ENCODE measurements at places on chromosomes 7 and 10. TPM values are rescaled to one million over a fixed set of nuclear protein-coding genes. Genes with fewer than 3 reads are reported as not detected.

DNA sequence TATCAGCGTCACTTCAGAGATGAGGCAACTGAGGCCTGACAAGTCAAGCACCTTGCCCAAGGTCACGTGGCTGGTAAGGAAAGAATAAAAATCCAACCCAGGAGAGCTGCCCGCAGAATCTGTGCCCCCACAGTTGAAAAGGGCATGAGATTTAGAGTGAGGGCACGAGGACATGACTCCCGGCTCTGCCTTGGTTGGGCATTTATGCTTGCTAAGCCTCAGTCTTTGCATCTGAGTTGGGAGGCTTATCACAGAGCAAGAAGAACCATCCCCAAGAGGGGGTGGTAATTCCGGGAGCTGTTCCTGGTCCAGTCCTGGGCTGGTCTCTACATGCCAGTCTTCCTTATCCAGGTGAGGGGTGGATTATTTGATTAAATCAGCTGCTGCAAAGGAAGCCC lies 37.3 kb downstream of the PLPP4 start:
- H3K4me3 ChIP-seq: no peak overlapping the region
- no peak for DNase-seq
- H3K27me3 ChIP-seq: no peaks in the 10 kb centered on the region
- no peak overlapping the region for H3K27ac ChIP-seq
- no peaks in the 10 kb centered on the region for H3K4me1 ChIP-seq

- no peak overlapping the region for H3K4me3 ChIP-seq
- peaks cover 5% of the 10 kb centered on the region for H3K36me3 ChIP-seq
- no peak for DNase-seq
- H3K27me3 ChIP-seq: no peaks in the 10 kb centered on the region
- H3K4me1 ChIP-seq: no peaks in the 10 kb centered on the region
Measured at GRCh38 chr7:137923380-137923779, 76.6 kb upstream of the DGKI start.

- H3K36me3 ChIP-seq: no peaks in the 10 kb centered on the region
- H3K27ac ChIP-seq: no peak overlapping the region
- no peaks in the 10 kb centered on the region for H3K27me3 ChIP-seq
- H3K4me1 ChIP-seq: no peaks in the 10 kb centered on the region
Measured at GRCh38 chr7:104967088-104967487, 46.9 kb upstream of the KMT2E start.

GRCh38 chr7:35905555-35905954 lies 104.7 kb downstream of the SEPTIN7 start:
- H3K4me3 ChIP-seq: no peak overlapping the region
- H3K4me1 ChIP-seq: no peaks in the 10 kb centered on the region

DNA sequence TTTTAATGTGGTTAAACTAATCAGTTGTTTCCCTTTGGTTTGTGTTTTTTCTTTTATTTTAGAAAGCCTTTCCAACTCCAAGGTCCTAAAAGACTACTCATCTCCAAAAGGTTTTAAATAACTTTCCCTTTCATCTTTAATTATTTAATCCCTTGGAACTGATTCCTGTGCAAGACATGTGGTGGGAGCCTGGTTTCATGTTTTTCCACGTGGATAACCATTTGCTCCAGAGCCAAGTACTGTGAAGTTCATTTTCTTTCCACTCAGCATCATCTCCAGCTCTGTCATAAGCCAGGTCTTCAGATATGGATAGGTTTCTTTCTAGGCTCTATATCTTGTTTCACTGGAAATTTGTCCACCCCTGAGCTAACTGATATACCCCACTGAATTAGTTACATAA lies 16.7 kb downstream of the PPP1R3C start:
- no peaks in the 10 kb centered on the region for H3K36me3 ChIP-seq
- no peak for DNase-seq
- no peaks in the 10 kb centered on the region for H3K4me1 ChIP-seq
- H3K27me3 ChIP-seq: no peaks in the 10 kb centered on the region
- H3K4me3 ChIP-seq: no peak overlapping the region

DNA sequence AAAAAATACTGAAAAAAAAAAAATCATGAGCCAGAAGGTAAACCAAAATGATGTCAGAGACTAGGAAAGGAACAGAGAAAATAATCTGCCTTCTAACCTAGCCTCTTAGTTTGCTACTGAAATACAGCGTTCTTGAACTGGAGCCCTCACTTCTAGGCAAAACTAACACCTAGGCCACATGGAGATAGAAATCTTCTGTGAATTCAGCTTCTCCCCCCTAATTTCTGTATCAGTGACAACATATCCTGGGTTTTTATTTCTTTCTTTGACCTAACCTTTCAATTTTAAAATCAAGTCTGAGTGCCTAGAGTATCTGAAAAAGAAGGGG lies 100.1 kb upstream of the GLCCI1 start:
- no peak for DNase-seq
- H3K36me3 ChIP-seq: no peaks in the 10 kb centered on the region
- H3K27ac ChIP-seq: no peak overlapping the region
- H3K27me3 ChIP-seq: no peaks in the 10 kb centered on the region

- no peaks in the 10 kb centered on the region for H3K36me3 ChIP-seq
- H3K4me1 ChIP-seq: no peaks in the 10 kb centered on the region
- H3K4me3 ChIP-seq: no peak overlapping the region
- no peak for DNase-seq
Measured at GRCh38 chr7:30750683-30751650, 968 bp upstream of the INMT start.

BRAF gene
- total RNA-seq: 25.3 TPM

EPO gene
- not detected for total RNA-seq

SEPTIN14 gene
- total RNA-seq: not detected

GATA3 gene
- 33.4 TPM for total RNA-seq

C10orf67 gene
- not detected for total RNA-seq

Data from naive thymus-derived CD4-positive, alpha-beta T cell (primary cell).